ENCODE measurements at places on chromosomes 6 and 20.

- no peak for DNase-seq
Measured at GRCh38 chr6:33724102-33725023, 12.9 kb upstream of the UQCC2 start.

DNA sequence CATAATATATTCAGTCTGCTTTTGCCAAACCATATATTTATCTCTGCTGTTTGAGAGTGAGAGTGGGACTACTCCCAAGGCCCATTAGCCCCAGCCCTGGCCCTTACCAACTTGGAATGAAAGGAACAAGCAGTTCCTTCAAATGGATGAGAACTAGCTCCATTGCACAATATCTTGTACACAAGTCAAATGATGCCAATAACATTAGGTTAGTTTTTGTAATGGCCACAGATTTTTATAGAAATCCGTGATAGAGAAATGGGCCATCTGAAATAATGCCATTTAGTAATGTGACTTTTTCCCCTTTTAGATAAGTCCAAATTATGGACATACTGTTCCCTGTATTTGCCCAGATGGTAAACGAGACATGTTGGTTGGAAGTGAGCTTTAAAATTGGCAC is 117.0 kb downstream of the MAP3K7 start:
- DNase-seq, result no peak

GRCh38 chr6:128822271-128822670 is 60.7 kb upstream of the LAMA2 start:
- DNase-seq, result no peak

GRCh38 chr6:13418844-13419243 is 68.6 kb downstream of the GFOD1 start:
- no peak for DNase-seq

DNA sequence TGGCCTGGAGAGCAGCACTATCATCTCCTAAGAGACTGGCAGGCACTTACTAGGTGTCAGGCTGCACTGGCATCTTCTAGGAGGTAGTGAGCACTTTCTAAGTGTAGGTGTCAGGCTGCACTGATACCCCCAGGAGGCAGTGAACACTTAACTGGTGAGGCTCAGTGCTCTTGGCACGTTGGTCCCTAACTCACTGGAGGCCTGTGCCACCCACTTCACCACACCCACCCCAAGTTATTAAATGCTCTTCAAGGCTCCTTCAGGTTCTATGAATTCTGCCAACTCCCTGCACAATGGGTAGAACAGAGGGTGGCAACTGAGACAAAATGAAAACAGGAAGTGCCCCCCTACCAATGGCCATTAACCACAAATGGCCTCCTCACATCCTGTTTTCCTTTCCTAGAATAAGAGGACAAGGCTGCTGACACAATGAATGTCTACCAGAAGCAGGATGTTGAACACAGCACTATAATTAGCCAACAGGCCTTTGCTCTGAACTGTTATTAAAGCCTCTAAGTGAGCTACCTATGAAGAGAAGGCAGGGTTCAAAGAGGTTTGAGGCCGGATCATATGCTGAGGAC is 29.4 kb downstream of the NCOA5 start:
- no peak for DNase-seq

DNA sequence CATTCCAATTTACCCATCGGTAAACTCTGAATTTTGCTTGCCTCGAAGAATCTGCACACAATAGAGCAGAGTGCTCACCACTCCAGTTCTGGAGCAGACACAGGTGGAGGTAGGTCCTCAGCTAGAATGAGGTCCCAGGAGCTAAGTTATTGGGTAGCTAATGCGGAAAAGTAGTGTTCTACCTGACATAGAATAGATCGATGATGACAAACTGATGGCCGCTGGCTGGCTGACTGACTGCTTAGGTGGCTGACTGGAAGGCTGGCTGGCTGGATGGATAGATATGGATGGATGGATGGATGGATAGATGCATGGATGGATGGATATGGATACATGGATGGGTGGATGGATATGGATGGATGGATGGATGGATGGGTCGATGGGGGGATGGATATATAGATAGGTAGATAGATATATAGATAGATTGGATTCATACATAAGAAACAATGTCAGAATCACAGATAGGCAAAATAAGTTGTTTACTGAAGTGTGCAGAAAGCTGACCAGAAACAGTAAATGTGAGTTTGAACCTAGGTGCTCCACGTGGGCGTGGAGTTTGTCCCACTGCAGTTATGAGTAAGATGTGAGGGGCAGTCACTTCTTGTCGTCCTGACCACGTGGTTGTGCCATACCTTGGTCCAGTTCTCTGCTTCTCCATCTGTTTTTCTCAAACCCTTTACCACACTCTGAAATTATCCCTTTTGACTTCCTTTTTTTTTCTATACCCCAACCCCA is 62.1 kb downstream of the TBXT start:
- no peak for DNase-seq

- DNase-seq, result no peak
Measured at GRCh38 chr20:38167328-38167850, 2.3 kb upstream of the TGM2 start.

- no peak for DNase-seq
Measured at GRCh38 chr6:161829291-161829729, 555.4 kb upstream of the AGPAT4 start.

All from NCI-H460 (cell line).